Activated T-helper 1 cell treated with anti-CD3 and anti-CD28 coated beads, Interleukin-2, amount 50 U/mL, for 16 hours (primary cell): ENCODE measurements at places on chromosomes 12 and 14.

DNA sequence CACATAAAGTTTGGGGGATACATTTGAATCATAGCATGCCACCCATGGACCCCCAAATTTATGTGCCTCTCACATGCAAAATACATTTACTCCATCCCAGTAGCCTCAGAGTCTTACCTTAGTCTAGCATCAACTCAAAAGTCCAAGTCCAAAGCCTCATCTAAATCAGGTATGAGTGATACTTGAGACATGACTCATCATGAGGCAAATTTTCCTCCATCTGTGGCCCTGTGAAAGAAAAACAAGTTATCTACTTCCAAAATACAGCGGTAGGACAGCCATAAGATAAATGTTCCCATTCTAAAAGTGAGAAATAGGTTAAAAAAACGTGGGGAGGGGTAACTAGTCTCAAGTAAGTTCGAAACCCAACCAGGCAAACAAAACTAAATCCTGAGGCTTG is 444.2 kb downstream of the SNAPC1 start:
- no peak for DNase-seq

- no peak for DNase-seq
Observed at GRCh38 chr12:29869946-29870345, 86.2 kb upstream of the TMTC1 start.

- no peak for DNase-seq
Observed at GRCh38 chr14:59890676-59891075, 20.1 kb upstream of the RTN1 start.

GRCh38 chr12:88960213-88960878 is 380.1 kb upstream of the KITLG start:
- DNase-seq: no peak

DNA sequence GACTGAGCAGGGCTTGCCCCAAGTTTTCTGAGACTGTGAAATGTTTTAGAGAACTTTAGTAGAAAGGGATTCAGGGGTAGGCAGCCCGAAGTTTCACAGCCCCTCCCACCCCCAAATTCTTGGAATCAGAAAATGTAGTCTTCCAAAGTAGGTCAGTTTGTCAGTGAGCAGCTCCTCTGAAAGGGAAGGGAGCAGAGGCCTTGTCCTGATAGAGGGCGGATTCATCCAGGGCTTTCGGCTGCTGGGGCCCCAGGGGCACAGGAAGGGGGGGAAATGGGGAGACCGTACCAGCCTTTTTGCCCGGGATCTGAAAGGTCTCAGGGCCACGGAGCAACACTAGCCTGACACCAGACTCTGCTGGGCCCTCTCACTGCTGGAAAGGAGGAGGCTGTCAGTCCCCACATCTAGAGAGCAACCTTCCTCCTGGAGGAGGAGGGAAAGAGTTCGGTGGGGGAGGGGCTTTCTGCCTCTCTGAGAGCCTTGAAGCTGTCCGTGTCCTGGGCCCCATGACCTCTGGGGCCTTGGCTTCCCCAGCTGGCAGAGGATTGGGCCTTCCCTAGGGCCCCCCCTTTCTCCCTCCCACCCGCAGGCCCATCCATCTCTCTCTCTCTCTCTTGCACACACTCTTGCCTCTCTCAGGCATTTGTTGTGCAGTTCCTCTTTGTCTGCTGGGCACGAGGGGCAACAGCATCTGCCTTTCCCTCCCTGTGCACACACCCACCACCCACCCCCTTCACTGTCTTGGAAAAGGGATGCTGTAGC is at the start of gene IKZF4:
TSS of gene IKZF4 (plus strand) at position 621 of the 762 bp plus-strand sequence. CDS start 451 bp downstream, outside the sequence.
- DNase-seq: no peak

DNA sequence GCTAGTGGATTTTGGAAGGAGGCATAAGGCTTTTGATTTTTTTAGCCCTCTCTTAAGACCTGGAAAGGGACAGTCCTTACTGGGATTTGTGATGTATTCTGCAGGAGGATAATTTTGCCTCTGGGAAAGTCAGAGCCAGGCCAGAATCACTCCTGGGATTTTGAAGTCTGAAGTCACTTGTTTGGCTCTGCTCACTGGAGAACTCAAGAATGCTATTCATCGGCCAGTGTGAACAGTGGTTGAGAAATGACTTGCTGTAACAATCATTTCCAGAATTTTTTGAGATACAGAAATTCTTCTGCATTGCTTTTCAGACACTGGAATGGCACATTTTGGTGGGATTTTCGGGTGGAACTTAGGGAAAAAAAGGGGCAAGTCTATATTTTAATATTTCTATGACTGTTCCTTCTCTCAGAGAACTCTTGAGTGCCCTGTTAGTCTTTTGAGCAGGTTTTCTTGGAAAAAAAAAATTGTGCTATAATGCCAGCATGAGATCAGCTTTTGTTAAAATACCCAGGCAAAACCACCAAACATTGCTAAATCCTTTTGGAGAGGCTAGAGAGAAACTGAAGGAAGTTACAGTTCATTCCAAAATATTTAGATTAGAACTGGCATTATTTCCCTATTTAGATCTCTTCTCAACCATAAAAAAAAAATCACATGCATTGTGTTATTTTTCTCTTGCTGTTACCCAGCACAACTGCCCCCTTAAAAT is 26.1 kb upstream of the BHLHE41 start:
- no peak for DNase-seq

- DNase-seq: no peak
Observed at GRCh38 chr12:64840949-64841717, 16.7 kb downstream of the TBC1D30 start.

DNA sequence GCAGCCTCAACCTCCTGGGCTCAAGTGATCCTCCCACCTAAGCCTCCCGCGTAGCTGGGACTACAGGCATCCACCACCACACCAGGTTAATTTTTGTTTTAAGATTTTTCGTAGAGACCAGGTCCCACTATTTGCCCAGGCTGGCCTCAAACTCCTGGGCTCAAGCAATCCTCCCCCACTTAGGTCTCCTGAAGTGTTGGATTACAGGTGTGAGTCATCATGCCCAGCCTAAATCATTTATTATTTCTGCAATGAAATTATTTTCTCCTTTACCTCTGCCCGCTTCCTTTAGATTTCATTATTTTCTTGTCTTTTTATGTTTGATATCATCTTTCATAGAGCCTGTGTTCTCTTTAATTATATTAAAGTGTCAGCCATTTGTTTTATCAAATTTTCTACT is 165.2 kb upstream of the OTX2 start:
- DNase-seq: no peak

- no peak for DNase-seq
Observed at GRCh38 chr12:12180575-12180974, 86.3 kb downstream of the LRP6 start.

DNA sequence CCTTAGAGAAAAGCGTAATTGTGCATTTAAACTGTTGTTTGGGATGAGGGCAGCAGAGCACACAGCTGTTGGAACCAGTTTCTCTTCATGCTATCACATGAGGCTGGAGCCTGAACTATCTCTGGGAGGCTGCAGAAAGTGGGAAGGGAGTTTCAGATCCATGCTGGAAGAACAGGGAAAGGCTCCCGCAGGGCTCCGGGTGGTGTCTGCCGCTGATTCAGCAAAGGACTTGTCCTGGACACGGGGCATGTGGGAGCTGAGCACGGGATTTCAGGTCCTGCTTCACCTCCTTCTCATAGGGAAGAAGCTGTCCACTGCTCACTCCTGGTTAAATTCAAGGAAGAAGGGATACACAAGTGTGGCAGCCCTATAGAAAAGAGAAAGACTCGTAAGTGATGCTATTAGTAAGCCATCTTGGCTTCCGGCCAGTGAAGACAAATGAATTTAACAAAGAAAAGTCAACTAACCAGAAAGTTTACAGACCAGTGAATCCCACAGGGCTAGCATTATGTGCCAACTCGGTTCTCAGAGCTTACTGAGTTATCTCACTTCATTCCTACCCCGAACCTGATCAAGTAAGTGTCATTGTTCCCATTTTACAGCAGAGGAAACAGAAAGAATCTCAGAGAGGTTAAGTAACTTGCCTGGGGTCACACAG is 6.7 kb upstream of the FZD10 start:
- DNase-seq: no peak

- DNase-seq: no peak
Observed at GRCh38 chr12:42923583-42923982, 334.0 kb upstream of the PRICKLE1 start.

DNA sequence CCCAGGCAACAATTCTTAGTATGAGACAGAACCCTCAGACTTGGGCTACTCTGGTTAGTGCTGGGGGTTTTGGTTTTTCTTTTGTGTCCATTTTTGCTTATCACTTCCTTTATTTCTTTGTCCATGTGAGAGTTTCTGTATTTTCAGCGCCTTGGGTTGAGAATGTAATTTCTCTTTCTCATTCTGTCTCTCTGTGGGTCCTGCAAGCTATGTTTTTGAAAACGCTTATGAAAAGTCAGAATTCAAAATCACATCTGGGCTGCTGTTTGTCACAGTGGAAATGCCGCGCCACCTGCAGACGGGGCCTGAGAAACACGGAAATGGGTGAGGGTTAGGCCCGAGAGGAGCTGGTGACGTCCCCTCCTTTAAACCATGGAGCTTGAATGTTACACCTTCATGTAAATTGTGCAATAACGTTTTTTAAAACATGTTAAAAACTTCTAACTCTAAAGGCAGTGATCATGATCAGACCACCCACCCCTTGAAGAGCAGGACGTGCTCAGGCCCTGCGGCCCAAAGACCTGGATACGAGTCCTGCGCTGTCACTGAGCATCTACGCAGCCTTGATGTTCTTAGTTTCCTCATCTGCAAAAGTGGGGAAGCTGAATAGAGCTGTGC is 26.1 kb downstream of the JDP2 start:
- no peak for DNase-seq

GRCh38 chr12:69508091-69508490 is 37.9 kb downstream of the FRS2 start:
- no peak for DNase-seq

- DNase-seq: no peak
Observed at GRCh38 chr14:90060312-90060964, 1.4 kb upstream of the KCNK13 start.

- no peak for DNase-seq
Observed at GRCh38 chr12:96099986-96100385, 64.6 kb upstream of the LTA4H start.

- no peak for DNase-seq
Observed at GRCh38 chr12:76927170-76927784, 48.5 kb upstream of the CSRP2 start.

GRCh38 chr14:85917716-85918115 is 387.8 kb downstream of the FLRT2 start:
- DNase-seq: no peak

DNA sequence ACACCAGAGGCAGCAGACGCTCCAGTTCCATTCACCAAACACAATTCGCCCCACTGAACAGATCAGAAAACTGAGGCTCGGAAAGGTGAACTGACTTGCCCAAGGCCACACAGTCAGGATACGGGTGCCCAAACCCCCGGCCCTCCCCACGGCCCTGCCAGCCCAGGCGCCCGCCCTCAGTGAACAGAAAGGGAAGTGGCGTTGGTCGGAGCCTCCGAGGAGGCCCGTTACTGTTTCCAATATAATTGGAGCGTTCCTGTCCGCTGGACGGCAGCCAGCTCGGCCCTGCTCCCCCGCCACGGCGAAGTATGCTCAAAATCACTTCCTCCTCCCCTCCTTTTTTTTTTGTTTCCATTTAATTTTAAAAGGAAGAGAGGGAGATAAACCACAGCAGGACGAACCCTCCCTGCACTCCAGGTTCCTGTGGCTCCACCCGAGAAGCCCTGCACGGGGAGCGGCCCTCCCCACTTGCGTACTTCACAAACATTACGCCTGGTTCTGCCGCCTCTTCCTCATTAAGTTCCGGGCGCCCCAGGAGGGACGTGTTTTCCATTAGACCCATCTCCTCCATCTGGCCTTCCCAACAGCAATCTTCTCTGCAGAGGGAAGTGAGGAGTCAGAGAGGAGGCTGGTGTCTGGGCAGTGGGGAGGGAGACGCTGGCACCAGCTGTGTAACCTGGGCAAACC is 61.1 kb downstream of the NCOR2 start:
- no peak for DNase-seq

- no peak for DNase-seq
Observed at GRCh38 chr12:89453121-89453978, 71.2 kb downstream of the GALNT4 start.

DNA sequence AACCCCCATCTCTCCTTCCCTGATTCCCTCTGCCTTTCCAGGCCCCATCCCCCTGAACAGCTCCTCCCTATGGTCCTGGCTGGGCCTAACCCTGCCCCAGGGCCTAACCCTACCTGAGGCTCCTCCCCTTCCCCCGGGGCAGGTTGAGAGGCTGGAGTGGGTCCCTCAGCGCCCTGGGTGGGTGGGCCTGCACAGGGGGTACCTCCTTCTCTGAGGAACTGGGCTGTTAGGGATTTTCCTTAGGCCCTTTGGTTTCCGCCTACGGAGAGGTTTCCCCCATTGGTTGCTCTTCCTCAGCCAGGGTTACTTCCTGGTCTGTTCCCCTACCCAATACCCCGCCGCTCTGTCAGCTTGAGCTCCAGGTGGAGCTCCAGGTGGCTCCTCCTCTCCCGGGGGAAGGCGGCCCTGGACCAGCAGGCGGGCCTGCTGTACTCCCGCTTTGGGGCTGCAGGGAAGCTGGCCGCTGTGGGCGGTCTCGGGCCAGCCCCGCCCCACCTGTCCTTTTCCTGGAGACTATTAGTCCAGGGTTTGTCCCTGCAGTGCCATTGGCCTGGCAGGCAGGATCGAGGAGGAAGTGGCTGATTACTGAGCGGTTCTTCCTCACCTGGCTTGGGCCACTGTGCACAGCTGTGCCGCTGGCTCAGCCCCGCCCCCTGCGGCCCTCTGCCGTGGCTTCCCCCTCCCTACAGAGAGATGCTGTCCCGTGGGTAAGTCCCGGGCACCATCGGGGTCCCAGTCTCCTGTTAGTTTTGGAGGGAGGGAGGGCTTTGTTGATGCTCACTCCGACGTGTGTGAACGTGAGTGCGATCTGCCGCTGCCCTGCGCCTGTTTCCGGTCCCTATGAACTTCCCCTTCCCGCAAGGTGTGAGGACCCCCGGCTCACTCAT is 2.5 kb downstream of the C12orf57 start:
- no peak for DNase-seq

DNA sequence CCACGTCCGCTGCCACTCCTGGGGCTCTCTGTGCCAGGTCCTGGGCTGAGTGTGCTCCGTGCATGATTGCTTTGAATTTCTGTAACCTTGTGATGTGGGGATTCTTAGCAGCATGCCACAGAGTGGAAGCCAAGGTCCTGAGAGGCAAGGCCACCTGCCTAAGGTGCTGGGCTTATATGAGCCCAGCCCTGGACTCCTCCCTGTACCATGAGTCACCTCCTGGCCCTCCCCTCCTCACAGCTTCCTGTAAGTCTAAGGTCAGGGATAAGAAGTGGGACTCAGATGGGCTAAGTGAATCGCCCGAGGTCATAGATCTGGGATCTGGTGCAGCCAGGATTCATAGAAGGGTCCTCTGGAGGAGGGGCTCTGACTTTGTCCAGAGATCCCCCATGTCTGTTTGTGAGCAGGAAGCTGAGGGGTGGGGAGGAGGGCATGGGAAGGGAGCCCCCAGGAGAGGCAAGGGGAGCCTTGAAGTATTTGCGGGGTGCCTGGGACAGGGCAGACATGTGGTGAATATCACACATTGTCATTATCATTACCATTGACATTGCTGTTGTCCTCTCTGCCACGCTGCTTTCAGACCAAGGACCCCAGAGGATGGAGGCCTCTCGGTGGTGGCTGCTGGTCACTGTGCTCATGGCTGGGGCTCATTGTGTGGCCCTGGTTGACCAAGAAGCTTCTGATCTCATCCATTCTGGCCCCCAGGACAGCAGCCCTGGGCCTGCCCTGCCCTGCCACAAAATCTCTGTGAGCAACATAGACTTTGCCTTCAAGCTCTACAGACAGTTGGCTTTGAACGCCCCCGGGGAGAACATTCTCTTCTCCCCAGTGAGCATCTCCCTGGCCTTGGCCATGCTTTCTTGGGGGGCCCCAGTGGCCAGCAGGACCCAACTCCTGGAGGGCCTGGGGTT is 28.8 kb downstream of the SERPINA3 start:
- no peak for DNase-seq

GRCh38 chr12:109740694-109741245 is 27.1 kb downstream of the FAM222A start:
- DNase-seq: no peak
